Fibroblast of skin of left biceps (primary cell): ENCODE measurements at places on chromosomes 11 and 22.
A peak's percentile ranks its signal among the peaks of the same experiment; 100 is the strongest.

GRCh38 chr11:85170184-85170583, 457.0 kb downstream of the DLG2 start:
- no peak for DNase-seq

- DNase-seq = no peak
These were observed 11.0 kb downstream of the PTPRJ start for GRCh38 chr11:47991266-47991830.

DNA sequence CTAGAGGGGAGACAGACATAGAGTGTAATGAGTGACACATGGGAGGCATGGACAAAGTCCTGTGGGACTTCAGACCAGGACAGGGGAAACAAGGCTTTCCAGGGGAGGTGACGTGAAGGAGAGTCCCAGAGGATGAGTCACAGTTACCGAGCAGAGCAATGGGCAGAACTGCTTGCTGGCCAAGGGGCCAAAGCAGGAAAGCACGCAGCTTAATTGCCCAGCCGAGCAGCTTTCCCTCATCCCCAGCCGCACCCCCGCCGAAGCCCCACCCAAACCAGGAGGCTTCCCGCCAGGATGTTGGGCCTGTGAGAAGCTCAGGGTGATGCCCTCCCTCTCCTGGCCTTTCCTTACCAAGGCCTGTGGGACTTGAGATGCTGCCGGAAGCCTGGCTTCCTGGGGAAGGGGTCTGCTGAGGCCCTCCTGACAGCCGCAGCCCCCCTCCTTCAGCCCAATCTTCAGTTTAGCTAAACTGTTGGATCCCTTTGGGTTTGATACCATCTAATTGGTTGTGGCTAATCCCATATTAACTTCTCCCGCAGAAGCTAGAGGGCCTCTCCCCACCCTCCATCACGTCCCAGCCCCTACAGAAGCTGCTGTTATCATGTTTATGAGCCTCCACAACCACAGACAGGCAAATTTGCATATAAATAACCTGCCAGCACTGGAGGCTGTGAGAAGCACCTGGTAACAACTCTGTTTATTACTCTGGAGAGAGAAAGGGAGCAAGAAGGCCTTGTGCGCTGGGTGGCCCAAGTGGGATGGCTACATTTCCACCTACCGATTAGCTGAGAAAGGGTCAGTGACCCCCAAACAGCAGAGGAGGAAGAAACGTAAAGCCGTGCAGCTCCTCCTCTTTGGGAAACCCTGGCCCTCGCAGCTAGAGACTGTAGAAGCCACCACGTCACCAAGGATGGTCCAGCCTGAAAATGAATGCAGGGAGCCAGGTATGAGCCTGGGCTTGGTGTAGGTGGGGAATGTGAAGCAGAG, 80.0 kb downstream of the TRIM29 start:
- no peak for DNase-seq

GRCh38 chr11:120516461-120517389, 5.2 kb downstream of the GRIK4 start:
- DNase-seq = no peak

DNA sequence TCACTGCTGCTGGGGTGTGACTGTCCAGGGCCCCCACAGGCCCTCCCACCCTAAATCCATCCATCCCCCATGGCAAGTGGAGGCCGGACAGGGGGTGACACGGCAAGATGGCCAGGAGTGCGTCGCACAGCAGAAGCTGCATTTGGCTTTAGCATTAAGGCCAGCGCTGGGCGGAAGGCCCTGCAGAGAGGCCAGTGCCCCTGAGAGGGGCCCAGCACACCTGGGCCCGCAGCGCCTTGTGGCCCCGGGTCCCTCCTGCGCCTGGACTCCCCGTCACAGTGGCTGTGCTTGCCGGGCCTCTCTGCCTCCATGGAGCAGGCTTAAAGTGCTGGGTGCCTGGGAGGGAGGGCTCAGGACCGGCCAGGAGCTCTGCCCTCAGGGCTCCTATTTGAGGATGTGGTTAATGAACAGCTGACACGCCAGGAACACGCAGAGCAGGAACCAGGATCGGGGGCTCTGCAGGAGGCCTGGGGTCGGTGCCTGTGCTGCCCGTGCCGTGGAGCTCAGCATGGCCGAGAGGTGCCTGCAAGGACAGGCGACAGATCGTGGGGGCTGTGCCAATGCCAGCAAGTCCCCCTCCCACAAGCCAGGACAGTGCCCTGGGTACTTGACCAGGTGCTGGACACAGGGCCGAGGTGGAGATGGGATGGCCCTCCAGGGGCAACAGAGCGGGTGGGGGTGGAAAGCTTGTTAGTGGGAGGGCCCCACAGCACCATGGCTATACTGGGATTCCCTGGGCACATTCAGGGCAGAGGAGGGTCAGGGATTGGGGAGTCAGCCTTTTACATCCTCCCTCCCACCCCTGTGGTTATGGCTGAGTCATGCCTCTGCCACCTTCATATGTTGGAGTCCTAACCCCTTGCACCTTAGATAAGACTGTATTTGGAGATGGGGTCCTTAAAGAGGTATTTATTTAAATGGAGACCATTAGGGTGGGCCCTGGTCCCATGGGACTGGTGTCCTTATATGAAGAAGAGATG, 30.9 kb upstream of the CARS1 start:
- DNase-seq = no peak

- peak; percentile 37 for DNase-seq
These were observed 56.0 kb upstream of the BID start for GRCh38 chr22:17830043-17830961.

DNA sequence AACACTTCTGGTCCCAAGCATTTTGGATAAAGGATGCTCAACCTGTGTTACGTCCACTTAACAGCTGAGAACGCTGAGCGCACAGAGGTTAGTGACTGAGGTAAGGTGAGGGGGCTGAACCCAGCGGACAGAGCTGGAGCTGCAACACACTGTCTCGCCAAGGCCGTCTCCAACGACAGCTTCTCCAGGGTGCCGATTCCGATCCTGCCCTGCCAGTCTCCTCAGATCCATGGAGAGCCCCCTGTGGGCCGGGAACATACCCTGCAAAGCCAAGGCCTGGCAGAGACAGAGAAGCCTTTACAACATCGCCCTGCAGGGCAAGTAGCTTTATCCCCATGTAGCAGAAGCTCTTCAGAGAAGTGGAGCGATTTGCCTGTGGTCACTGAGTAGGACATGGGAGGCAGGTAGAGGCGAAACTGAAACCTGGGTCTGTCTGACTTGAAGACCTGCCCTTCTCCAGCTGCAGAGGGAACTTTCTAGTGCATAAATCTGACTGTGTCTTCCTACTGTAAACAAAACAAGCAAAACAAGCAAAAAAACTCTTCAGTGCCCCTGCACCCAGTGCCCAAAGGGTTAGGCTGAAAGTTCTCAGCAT, 72.8 kb downstream of the SCUBE1 start:
- no peak for DNase-seq

DNA sequence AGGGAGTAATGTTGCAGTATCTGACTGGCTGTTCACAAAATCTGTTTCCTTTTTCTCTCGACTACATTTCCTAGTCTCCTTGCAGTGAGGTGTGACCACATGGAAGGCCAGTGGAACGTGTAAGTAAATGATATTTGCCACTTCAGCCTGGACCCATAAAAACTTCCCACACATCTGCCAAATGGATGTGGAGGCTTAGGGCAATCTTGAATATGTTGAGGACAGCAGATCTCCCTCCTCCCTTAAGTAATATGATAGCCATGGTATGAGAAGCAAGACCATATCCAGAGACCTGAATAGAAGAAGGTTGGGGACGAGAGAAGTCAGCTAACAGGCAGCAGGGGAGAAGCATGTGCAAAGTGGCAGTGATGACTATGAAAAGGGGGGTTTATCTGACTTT, 33.0 kb upstream of the C11orf87 start:
- no peak for DNase-seq

DNA sequence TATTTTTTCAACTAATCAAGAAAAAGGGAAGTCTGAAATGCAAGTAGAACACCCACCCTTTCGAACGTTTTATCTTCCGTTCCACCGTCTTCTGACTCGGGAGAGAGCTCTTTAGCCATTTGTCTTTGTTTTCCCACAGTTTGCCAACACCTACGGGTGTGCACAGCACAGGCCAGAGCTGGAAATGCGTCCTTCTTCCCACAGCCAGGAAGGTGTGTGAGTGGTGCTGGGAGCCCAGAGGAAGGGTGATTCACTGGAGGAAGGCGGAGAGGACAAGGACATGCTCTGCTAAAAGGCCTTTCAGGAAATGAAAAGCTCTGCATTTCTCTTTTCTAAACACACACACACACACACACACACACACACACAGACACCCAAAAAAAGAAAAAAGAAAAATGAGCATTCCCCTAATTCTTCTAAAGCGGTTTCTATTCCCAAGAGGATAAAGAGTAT, 18.5 kb downstream of the ENDOD1 start:
- DNase-seq = no peak

- no peak for DNase-seq
These were observed 10.5 kb upstream of the MGAT3 start for GRCh38 chr22:39446239-39446721.

DNA sequence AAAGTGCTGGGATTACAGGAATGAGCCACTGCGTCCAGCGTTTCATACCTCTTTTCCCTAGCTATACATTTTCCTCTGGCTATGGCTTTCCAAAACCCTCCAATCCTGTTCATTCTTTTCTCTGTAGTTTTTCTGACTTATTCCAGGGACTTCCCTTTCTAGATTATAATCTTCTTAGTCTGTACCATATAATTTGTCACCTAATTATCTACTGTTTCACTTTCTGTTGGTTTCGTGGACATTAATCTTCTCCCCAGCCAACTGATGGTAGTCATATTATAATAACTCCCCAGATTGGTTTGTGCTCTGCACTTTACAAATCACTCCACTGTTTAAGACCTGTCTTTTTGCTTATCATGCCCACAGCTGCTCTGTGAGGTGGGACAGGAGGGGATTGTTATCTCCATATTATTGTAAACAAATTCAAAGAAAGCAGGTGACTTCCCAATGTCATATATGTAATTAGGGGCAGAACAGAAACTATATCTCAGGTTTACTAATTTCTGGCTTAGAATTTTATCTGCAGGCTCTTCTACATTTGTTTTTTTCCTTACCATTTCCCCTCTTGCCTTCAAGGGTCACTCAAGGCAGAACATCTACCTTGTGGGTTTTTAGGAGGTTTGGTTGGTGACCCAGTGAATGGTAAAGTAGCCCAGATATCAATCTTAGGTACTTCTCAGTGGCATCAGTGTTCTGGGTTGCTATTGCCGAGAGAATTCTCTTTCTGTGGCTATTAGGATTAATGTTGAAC, 23.9 kb downstream of the STIM1 start:
- no peak for DNase-seq

- no peak for DNase-seq
These were observed 39.0 kb downstream of the BMAL1 start for GRCh38 chr11:13316528-13316961.

GRCh38 chr22:49351761-49352227, 475.9 kb downstream of the BRD1 start:
- DNase-seq = no peak

GRCh38 chr11:96254854-96255253, 88.1 kb downstream of the MAML2 start:
- DNase-seq = no peak

DNA sequence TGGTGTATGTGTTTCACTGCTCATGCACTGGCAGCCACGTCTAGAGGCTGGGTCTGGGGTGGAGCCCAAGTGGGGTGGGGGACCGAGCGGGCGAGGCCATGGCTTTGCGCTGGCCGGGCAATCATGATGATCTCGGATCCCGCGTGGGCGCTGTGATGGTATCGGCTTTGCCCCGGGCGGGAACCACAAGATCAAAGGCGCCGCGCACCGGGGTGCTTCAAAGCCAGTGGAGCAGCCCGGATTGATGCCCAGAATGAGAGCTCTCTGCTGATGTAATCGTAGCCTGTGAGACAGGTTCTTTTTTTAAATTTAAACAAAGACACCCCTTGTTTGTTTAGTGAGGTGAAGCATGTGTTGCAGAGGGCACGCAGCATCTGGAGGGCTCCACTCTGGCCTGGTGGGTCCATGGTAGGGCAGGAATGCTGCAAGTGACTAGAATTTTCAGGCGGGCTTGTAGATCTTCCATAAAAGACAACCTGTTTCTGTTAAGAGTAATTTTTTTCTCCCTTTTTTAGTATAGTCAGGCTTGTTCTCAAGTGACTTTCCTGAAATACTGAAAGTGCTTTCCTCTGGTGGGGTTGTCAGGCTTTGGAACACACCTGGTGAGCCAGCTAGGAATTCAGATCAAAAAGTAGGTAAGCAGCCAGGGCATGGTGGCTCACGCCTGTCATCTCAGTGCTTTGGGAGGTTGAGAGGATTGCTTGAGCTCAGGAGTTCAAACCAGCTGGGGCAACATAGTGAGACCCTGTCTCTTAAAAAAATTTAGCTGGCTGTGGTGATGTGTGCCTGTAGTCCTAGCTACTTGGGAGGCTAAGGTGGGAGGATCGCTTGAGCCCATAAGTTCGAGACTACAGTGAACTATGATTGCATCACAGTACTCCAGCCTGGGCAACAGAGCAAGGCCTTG, 40.7 kb downstream of the ZNRF3 start:
- DNase-seq = no peak

GRCh38 chr22:27825174-27825573, 23.6 kb upstream of the MN1 start:
- no peak for DNase-seq

DNA sequence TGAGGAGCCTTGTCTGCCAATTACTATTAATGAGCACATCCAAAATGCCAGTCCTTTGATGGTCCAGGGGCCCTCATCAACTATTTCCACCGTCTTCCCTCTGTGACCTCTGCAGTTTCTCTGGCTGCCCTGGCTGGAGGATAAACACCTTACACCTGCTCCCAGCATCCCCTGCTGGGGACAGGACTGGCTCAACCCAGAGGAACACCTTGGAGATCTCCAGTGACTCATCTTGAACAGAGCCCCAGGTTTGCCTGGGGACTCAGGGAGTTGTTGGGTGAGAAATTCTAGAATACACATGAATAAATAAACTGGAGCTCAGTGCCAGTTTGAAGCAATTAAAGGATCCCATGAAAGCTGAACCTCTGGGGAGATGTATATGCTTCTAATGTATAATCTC, 24.0 kb upstream of the ELF5 start:
- no peak for DNase-seq

DNA sequence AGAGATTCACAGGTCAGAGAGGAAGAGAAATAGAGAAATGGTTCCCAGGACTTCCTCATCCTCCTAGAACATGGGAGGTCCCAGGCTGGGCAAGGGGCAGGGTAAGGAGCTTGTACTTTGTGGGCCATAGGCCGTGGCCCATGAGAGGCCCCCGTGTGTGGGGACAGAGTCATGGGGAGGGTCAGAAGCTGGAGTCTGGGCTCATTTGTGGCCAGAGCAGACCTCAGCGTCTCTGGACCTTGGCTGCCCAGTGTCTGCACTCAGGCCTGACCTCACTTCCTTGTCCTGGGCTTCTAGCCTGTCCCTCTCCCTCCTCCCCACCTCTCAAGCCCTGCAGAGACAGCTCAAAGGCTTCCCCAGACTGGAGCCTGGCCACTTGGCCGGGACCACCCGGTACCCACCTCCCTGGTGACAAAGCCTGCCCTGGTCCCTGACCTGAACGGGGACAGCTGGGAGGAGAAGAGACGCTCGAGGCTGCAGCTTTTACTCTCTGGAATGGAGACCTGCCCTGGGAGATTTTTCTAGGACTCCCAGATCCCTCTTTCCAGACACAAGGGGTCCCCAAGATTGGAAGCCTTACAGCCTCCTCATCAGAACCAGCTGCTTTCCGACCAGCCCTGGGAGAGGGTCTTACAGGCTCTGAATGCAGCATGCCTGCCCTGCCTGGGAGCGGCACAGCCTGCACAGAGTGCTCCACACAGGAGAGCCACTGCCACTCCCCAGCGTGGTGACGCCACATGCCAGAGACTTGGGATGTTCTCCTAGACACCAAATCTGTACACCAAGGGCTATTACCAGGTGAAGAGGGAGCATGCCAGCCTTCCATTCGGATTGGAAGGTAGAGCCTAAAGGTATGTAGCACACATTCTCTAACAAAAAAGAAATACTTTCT, 569.0 kb upstream of the B3GAT1 start:
- DNase-seq = no peak

- DNase-seq = no peak
These were observed 475 bp upstream of the AIP start for GRCh38 chr11:67482275-67482826.
